CD8-positive, alpha-beta memory T cell (primary cell): ENCODE measurements at places on chromosomes 5 and 9. TPM values are rescaled to one million over a fixed set of nuclear protein-coding genes. Genes with fewer than 3 reads are reported as not detected.

The HTR4 gene
- not detected for total RNA-seq

The FOXD4 gene
- 0.22 TPM for total RNA-seq

The TPM2 gene
- total RNA-seq, result 6.6 TPM

The ABO gene
- not detected for total RNA-seq

The PCDHA6 gene
- total RNA-seq, result not detected

The LCN9 gene
- total RNA-seq, result not detected
